ENCODE measurements at places on chromosomes 6 and 20.
A peak's percentile ranks its signal among the peaks of the same experiment; 100 is the strongest.

GRCh38 chr20:63635431-63636141 lies 8.7 kb upstream of the GMEB2 start:
- DNase-seq: no peak

- DNase-seq: no peak
Measured at GRCh38 chr20:8128291-8129060, 3.6 kb upstream of the PLCB1 start.

- no peak for DNase-seq
Measured at GRCh38 chr6:1601158-1602048, 8.3 kb upstream of the FOXC1 start.

- no peak for DNase-seq
Measured at GRCh38 chr6:154367839-154368695, 11.5 kb upstream of the IPCEF1 start.

- no peak for DNase-seq
Measured at GRCh38 chr6:1749041-1749440, 139.3 kb downstream of the FOXC1 start.

- DNase-seq: no peak
Measured at GRCh38 chr6:73004861-73005260, 220.4 kb downstream of the KHDC1L start.

GRCh38 chr20:16392346-16392745 lies 180.9 kb downstream of the KIF16B start:
- no peak for DNase-seq

- no peak for DNase-seq
Measured at GRCh38 chr20:38143646-38144554, 21.2 kb downstream of the TGM2 start.

GRCh38 chr6:161161889-161162624 lies 111.8 kb downstream of the AGPAT4 start:
- no peak for DNase-seq

GRCh38 chr6:101351173-101351572 lies 42.3 kb upstream of the GRIK2 start:
- no peak for DNase-seq

DNA sequence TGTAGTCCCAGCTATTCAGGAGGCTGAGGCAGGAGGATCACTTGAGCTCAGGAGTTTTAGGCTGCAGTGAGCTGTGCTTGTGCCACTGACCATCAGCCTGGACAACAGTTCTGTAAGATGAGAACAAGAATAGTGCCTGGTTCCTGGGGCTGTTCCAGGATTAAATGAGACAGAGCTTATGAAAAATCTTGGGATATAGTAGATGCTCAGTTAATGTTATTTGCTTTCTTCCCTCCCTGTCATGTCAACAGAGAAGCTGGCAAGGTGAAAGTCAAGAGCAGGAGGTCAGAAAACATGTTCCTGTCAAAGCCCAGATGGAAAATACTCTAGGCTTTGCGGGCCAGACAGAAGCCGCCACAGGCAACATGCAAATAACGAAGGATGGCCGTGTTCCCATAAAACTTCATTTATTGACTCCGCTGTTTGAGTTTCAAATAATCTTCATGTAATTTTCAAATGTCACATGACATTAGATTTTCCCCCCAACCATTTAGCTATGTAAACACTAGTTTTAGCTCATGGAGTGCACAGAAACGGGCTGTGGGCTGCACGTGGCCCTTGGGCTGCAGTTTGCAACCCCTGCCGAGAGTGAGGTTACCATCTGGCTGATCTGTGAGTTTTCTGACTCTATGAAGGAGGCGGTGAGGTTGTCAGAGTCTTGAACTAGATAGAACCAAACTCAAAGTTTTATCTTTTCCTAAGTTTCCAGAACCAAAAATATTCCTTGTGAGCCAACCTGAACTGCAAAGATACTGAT lies 63.4 kb upstream of the PMEPA1 start:
- DNase-seq: no peak

DNA sequence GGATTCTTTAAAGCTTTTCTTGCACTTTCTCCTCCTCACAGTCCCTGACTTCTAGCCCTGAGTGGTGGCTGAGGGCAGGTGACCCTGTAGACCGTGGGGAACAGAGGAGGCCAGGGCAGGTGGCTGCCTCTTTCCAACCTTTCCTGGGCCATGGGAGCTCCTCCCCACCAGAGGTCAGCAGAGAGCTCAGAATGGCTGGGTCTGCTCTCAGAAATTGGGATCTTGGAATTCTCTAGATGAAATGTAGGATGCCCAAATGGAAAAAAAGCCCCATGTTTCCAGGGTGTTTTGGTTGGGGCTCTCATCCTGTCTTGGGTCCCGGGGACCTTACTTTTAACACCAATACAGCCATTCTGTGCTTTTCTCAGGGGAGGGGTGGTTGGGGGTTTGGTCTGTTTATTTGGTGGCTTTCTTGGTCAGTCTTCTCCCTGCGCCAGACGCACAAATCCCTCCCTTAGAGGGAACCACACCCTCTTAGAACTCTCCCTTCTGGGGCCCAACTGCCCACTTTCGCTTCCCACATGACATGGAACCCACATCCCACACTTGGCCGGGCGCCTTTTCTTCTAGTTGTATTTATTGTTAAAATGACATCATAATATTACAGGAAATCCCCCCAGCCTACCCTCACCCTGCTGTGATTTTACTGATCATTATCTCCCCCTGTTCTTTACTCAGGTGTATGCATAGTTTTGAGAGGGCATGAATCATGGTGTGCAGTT lies 17.9 kb downstream of the GNAS start:
- DNase-seq: peak; percentile 52

DNA sequence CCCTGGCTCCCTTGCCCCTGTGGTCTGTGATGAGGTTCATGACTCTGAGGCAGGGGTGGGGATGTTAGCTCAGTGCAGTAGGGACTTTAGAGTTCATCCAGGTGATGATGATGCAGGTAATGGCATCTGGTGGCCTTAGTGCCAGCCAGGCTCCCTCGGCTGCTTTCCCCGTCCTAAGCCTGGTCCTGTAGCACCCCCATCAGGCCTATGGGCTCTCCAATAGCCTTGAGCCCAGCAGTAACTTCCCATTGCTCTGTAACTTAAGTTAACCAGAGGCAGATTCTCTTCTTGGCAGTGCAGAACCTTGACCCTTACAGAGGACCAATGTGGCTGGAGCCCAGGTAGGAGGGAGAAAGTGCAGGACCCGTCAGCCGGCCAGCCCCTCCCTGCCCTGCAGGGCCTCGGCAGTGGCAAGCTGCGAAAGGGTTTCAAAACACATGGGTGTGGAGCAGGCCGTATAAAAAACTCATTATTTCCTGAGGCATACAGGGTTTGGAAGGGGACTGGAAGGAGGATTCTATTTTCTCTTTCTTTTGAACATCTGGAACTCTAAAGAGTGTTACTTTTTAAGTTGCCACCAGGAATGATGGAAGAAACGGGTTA lies 406.9 kb downstream of the CDH26 start:
- DNase-seq: no peak

GRCh38 chr20:63752411-63753101 lies 13.0 kb downstream of the SLC2A4RG start:
- DNase-seq: no peak

DNA sequence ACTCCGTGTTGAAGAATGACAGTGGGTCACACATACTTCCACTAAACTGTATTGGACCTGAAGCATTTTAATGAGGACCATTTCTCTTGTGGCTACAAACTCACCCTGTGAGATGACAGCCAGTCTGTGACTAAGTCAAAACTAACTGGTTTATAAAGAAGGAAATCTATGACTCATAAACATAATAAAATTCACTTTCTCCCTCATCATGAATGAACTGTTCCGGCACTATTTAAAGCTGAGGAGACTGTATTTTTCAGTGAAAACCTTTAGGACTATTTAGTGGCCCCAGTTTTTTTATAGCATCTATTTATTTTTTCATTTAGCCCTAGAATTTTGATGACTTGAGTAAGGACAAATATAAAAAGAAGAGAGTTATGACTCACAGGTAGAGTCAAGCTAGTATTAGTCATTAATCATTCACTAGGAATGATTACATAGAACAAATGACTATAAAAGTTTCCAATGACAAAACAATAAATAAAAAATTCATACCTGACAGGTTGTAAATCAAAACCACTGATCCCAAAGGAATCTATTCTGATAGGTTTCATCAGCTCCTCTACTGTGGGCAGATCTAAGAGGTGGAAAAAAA lies 34.2 kb downstream of the CEP162 start:
- DNase-seq: no peak

DNA sequence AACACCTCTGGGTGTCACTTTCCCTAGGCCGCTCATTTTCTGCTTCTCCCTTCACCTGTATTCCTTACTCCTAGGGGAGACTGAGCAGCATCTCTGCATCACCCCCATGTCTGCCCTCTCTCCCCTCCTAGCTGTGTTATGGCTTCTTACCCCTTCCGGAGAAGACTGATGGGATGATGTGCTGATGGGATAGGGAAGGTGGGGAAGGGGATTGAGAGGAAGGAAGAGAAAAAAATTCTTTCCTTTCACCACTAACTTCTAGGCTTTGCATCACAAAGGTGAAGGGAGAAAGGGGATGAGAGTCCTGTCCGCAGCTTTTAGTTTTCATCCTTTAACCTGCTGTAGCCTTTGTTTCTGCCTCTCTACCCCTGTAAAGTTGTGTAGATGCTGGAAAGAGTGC lies 26.7 kb downstream of the AKAP7 start:
- DNase-seq: no peak

- no peak for DNase-seq
Measured at GRCh38 chr6:110814102-110815014, 911 bp downstream of the CDK19 start.

GRCh38 chr6:143092768-143093167 lies 32.1 kb downstream of the AIG1 start:
- no peak for DNase-seq

DNA sequence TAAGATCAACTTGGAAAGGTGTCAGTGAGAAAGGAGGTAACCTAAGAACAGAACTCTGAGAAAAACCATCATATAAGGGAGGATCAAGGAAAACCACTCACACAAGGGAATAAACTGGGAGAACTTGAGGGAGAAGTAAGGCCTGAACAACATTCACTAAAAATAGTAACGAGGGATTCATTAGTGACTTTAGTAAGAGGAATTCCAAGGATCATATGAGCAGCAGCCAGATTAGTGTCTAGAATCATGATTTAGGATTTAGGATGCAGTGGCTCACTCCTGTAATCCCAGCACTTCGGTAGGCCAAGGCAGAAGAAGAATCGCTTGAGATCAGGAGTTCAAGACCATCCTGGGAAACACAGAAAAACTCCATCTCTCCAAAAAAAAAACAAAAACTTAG lies 376.5 kb upstream of the MARCKS start:
- no peak for DNase-seq

- DNase-seq: no peak
Measured at GRCh38 chr20:47041396-47041899, 146.8 kb downstream of the EYA2 start.

GRCh38 chr20:31716818-31717477 lies 5.7 kb downstream of the BCL2L1 start:
- no peak for DNase-seq

- DNase-seq: no peak
Measured at GRCh38 chr20:63106765-63107448, 100.1 kb upstream of the BHLHE23 start.

GRCh38 chr6:130466748-130467061 lies 100.9 kb downstream of the TMEM200A start:
- no peak for DNase-seq

- no peak for DNase-seq
Measured at GRCh38 chr20:44495802-44496481, 20.3 kb downstream of the TTPAL start.

GRCh38 chr6:6856538-6857523 lies 250.9 kb upstream of the RREB1 start:
- DNase-seq: no peak

GRCh38 chr6:36847152-36847551 lies 7.9 kb upstream of the CPNE5 start:
- DNase-seq: no peak

DNA sequence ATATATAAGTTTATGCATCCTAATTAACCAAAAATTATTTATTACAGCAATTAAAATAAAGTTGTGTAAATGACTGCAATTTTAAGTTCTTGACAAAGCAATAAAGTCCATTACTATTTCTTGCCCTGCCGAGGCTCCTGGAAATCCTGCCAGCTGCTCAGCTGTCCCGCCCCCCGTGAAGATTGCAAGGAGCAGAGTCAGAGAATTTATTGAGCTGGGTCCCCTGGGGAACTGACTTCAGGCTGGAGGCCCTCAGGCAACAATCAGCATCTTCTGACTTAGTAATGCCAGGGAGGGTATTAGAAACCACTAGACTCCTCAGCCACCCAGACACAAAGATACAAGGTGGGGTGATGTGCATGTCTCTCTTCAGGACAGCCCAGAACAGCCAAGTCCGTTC lies 92.3 kb downstream of the EDN3 start:
- no peak for DNase-seq

DNA sequence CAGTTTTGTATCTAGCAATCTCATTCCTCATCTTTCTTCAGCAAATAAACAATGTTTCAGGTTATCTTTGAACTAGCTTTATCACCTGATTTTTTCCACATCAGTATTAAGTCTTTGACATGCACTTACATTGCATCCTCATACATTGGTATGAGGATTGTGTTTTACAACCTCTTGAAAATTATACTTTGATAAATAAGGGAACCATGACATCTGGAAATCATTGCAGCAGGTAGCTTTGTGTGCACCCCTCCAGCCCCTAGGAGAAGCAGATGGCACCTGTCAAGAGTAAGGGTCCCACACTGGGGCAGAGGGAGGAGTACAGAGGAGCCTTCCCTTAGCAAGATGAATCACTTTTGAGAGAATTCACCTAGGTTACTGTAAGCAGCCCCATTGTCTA lies 13.7 kb upstream of the RNASET2 start:
- no peak for DNase-seq

GRCh38 chr20:15346657-15347280 lies 1009.4 kb upstream of the FLRT3 start:
- DNase-seq: no peak

DNA sequence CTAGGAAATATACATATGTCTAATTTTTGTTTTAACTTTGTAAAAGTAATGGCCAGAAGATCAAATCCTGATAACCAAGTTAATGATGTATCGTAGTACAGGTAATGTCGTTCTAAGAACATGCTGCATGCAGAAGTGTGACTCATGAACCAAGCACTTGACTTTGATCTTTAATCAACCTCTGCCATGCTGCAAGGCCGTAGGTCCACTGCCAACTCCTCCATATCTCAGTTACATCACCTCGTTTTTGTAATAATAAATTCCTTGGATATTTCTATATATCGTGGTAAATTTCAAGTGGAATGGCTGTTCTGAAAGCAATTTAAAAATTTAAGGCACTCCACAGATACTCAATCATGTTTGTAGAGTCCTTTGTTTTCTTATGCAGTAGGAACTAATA lies 771.7 kb downstream of the EPHA7 start:
- no peak for DNase-seq

- no peak for DNase-seq
Measured at GRCh38 chr6:167479901-167480648, 155.2 kb downstream of the TTLL2 start.

GRCh38 chr6:4756247-4756646 lies 20.0 kb upstream of the CDYL start:
- DNase-seq: no peak

- DNase-seq: no peak
Measured at GRCh38 chr6:582370-582769, 74.5 kb downstream of the HUS1B start.

Data from NCI-H187 treated with DMSO at 0.1 percent for 48 hours (cell line).